Activated B cell treated with CpG ODN at 0.5 μM for 24 hours (primary cell): ENCODE measurements at places on chromosomes 12 and 14.

DNA sequence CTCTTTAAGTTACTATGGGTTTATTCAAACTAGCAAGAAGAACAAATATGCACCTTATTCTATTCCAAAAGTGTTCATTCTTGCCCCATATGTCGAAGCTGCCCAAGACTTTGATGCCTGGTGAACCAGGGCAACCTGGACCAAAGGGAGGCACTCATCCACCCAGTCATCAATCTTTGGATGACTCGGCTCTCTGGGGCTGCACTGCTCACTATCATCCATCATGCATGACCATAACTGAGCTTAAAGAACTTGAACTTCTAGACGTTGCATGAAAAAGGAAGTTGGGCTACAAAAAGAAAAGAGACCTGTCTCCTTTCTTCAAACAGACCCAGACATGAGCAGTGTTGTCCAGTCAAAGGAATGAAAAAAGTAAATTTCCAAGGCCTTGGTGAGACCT lies 1.2 kb downstream of the KRT4 start:
- no peaks in the 10 kb centered on the region for H3K4me1 ChIP-seq
- peaks cover 9% of the 10 kb centered on the region for H3K27me3 ChIP-seq
- no peak overlapping the region for H3K4me3 ChIP-seq
- no peaks in the 10 kb centered on the region for H3K36me3 ChIP-seq
- DNase-seq: no peak
- H3K27ac ChIP-seq: no peak overlapping the region

- no peak for DNase-seq
- H3K27me3 ChIP-seq: no peaks in the 10 kb centered on the region
- no peaks in the 10 kb centered on the region for H3K4me1 ChIP-seq
- no peak overlapping the region for H3K27ac ChIP-seq
- no peak overlapping the region for H3K4me3 ChIP-seq
These were observed 64.0 kb downstream of the MON2 start for GRCh38 chr12:62530596-62530995.

DNA sequence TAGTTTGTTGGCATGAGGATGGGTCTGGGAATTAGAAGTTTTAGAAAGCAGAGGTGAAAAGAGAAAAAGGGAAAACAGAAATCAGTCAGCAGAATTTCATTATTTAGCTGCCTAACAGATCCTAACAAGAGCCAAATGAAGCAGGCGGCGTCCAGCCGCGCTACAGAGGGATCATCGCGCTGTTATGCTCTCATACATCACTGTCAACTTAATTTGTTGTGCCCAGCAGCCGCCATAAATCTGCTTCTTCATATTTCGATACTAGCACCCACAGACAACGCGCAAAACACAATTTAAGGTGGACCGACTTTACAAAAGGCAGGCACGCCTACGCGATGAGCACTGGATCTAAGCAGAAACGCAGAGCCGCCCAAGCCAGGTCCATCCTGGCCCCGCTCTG lies 66.7 kb downstream of the SETD3 start:
- H3K4me3 ChIP-seq: no peak overlapping the region
- DNase-seq: no peak
- peaks cover 50% of the 10 kb centered on the region for H3K36me3 ChIP-seq
- H3K27me3 ChIP-seq: no peaks in the 10 kb centered on the region

DNA sequence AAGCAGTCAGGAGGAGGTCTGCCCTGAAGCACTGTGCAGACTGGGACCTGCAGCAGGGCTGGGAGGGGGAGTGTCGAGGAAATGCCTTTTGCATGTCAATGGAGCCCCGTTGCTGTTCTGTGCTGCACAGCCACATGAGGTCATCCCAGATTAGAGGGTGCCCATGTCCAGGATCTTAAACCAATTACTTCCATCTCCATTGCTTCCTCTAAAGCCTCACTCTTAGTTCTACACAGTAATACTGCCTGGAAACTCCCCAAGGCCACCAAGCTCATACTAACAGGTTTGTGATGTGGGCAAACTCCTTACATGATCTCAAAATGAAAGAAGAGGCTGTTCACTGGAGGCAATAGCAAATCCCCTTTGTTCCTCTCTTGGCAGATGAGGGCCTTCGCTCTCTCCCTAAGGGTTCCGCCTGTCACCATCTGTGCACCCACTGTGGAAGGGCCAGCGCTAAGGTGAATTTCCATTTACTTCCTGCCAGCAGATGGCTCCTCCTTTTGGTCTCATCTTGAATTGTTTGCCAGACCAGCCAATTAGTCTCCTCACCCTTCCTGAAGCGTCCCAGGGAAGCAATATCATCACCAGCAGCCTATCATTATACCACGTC lies 35.4 kb upstream of the LTA4H start:
- H3K27ac ChIP-seq: peak overlapping the region; percentile 9
- peaks cover 25% of the 10 kb centered on the region for H3K4me1 ChIP-seq
- no peaks in the 10 kb centered on the region for H3K36me3 ChIP-seq
- H3K4me3 ChIP-seq: peak overlapping the region; percentile 1

DNA sequence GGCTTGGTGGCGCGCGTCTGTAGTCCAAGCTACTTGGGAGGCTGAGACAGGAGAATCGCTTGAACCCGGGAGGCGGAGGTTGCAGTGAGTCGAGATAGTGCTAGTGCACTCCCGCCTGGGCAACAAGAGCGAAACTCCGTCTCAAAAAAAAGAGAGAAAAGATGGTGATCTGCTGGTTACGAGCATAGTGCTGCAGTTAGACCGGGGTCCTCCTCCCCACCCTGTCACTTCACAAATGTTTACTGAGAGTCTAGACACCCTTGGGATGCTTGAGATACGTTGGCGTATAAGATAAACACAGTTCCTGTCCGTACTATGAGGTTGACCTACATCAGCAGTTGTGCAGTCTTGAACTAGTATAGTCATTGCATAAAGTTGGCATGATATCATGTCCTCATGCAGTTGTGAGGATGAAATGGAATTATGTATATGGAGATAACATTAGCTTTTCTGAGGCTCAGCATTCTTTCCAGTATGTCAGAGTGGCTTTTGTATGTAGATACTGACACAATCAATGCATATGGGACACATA lies 787 bp downstream of the ACAD10 start:
- no peaks in the 10 kb centered on the region for H3K27me3 ChIP-seq
- peak overlapping the region; percentile 95 for H3K27ac ChIP-seq
- DNase-seq: no peak
- H3K36me3 ChIP-seq: peaks cover 33% of the 10 kb centered on the region

DNA sequence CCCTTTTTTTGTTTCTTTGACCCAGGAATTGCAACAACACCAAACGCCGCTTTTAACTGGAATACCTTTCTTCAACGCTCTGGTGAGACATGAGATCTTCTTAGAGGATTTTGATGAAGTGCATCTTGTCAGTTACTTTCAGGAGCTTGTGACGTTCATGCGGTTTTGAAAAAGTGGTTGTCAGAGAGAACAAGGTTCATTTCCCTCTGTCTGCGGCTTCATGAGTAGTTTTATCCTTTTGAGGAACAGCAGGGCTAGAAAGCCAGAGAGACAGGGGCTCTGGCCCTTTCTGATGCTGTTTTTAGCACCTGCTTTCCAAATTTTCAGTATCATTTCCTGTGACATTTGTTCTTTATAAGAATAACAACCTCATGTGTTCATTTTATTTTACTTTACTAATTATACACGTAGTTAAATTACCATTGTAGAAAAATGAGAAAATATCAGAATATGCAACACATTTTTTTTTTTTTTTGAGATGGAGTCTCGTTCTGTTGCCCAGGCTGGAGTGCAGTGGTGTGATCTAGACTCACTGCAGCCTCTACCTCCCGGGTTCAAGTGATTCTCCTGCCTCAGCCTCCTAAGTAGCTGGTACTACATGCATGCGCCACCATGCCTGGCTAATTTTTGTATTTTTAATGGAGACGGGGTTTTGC lies 61.8 kb downstream of the GLT1D1 start:
- peaks cover 7% of the 10 kb centered on the region for H3K4me1 ChIP-seq
- no peak overlapping the region for H3K4me3 ChIP-seq
- H3K36me3 ChIP-seq: no peaks in the 10 kb centered on the region

DNA sequence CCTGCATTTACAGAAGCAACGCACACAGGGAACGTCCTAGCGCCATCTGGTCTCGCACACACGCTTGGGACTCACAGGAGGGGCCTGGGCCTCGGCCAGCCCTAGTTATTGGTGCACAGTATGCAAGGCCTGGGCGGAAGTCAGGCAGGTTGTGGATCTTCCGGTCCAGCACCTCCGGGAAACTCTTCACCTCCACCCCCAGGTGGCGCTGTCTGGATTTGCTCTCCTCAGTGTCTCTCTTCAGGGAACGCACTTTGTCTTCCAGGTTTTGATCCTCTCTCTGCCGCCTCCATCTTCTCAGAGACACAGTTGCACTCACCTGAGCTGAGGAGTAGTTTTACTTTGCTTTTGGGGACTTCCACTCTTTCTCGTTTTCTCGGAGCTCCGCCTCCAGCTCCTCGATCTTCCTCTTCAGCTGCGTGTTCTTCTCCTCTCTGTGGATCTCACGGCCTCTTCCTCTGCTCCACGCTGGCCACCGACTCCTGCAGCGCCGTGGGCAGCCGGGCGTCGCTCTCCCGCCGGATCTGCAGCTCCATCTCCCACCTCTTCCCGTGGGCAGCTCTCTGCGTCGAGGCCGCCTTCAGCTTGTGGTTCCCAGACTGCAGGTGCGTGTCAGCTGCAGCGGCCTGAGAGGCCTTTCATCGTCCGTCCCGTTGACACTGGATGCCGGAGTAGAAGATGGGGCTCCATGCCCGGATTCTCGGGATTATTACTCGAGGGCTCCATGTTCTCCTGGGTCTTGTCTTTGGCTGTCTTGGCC lies 933.8 kb downstream of the TMEM121 start:
- peaks cover 2% of the 10 kb centered on the region for H3K27me3 ChIP-seq
- no peak overlapping the region for H3K4me3 ChIP-seq
- peak; percentile 38 for DNase-seq
- H3K4me1 ChIP-seq: peaks cover 11% of the 10 kb centered on the region

- DNase-seq: no peak
- peak overlapping the region; percentile 97 for H3K4me3 ChIP-seq
- H3K27ac ChIP-seq: peak overlapping the region; percentile 95
- H3K36me3 ChIP-seq: peaks cover 31% of the 10 kb centered on the region
- no peaks in the 10 kb centered on the region for H3K27me3 ChIP-seq
These were observed 601 bp downstream of the COX14 start for GRCh38 chr12:50112456-50113218.

GRCh38 chr12:108394196-108394595 lies 55.1 kb upstream of the CMKLR1 start:
- no peak overlapping the region for H3K4me3 ChIP-seq
- no peaks in the 10 kb centered on the region for H3K36me3 ChIP-seq
- H3K4me1 ChIP-seq: no peaks in the 10 kb centered on the region
- no peak overlapping the region for H3K27ac ChIP-seq
- no peak for DNase-seq
- peaks cover 5% of the 10 kb centered on the region for H3K27me3 ChIP-seq

DNA sequence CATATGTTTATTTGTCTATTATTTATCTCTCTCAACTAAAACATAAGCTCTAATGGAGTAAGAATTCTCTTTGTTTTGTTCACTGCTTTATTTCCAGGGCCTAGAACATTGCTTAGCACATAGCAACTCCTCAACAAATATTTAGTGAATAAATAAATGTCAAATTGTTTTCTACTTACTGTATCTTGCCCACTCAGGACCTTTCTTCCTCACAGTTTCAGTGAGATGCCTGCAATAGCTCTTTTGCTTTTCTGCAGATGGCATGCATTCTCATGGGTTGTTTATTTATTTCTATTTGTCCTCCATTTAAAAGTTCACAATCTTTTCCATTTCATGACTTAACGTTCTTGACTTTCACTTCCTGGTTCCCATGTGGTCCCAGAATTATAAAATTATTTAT lies 94.9 kb upstream of the TTC7B start:
- no peak for DNase-seq
- H3K4me1 ChIP-seq: peaks cover 15% of the 10 kb centered on the region
- peak overlapping the region; percentile 47 for H3K27ac ChIP-seq
- no peaks in the 10 kb centered on the region for H3K27me3 ChIP-seq

DNA sequence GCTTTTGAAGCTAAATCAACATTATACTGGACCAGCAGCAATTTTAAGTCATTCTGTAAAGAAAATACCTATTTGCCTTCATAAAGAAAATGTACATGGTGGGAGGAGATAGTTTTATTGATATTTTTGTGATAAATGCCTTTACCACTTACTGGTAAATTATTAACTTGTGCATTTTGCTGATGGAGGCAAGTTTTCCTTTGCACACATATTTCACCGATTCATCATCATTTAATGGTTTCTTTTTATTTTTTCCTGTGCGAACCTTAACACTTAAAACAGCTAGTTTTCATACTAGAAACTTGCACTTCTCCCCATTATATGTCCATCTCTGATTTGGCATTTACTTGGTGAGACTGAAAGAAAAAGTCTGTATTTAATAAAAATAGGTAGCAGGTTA lies 239.3 kb downstream of the TRHDE start:
- DNase-seq: no peak
- no peaks in the 10 kb centered on the region for H3K27me3 ChIP-seq
- no peak overlapping the region for H3K4me3 ChIP-seq
- no peaks in the 10 kb centered on the region for H3K4me1 ChIP-seq

- H3K27me3 ChIP-seq: no peaks in the 10 kb centered on the region
- no peak overlapping the region for H3K4me3 ChIP-seq
- no peak overlapping the region for H3K27ac ChIP-seq
- H3K4me1 ChIP-seq: no peaks in the 10 kb centered on the region
- DNase-seq: no peak
These were observed 22.4 kb upstream of the KCNK13 start for GRCh38 chr14:90039253-90040010.

GRCh38 chr12:78034025-78034424 lies 203.3 kb downstream of the NAV3 start:
- H3K4me3 ChIP-seq: no peak overlapping the region
- H3K4me1 ChIP-seq: no peaks in the 10 kb centered on the region
- H3K36me3 ChIP-seq: no peaks in the 10 kb centered on the region
- H3K27ac ChIP-seq: no peak overlapping the region

GRCh38 chr12:124506145-124506831 lies 61.1 kb downstream of the NCOR2 start:
- DNase-seq: no peak
- peaks cover 6% of the 10 kb centered on the region for H3K36me3 ChIP-seq
- no peaks in the 10 kb centered on the region for H3K27me3 ChIP-seq

DNA sequence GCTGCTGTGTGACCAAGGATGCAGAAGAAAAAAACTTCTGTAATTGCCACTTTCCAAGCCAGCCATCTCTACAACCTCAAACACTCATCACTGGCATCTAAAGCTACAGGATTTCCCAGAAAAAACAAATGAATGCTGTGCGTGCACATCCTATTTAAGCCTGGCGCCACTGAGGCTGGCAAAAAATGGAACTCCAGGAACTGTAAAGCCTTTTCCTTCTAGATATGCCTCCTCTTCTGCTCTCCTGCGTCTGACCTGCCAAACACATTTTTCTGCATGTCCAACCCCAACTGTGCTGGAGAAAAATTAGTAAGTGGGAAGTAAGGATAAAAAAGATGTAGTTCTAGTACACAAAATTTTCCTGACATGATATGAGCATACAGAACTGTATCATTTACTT lies 184.9 kb downstream of the ITPR2 start:
- H3K4me1 ChIP-seq: no peaks in the 10 kb centered on the region
- H3K27me3 ChIP-seq: no peaks in the 10 kb centered on the region
- no peak for DNase-seq
- no peak overlapping the region for H3K27ac ChIP-seq

- peaks cover 4% of the 10 kb centered on the region for H3K27me3 ChIP-seq
- no peaks in the 10 kb centered on the region for H3K36me3 ChIP-seq
- H3K4me1 ChIP-seq: peaks cover 24% of the 10 kb centered on the region
These were observed 102.0 kb downstream of the HMGA2 start for GRCh38 chr12:65926119-65926908.
